A549 treated with CpdA at 1 μM for 4 hours (cell line): ENCODE measurements at places on chromosomes 7 and 10. TPM values are rescaled to one million over a fixed set of nuclear protein-coding genes. Genes with fewer than 3 reads are reported as not detected.

The KCNH2 gene
- 0.40 to 0.52 TPM (median 0.47 TPM) in 5 replicates for total RNA-seq

The NUP42 gene
- 23.3 to 31.9 TPM (median 30.0 TPM) in 5 replicates for total RNA-seq

The WNT16 gene
- total RNA-seq, result not detected in 5 replicates

The CACNB2 gene
- total RNA-seq, result not detected in 5 replicates

The ITGA8 gene
- total RNA-seq, result not detected in 5 replicates

The PON1 gene
- 0.14 to 0.59 TPM (median 0.45 TPM) in 5 replicates for total RNA-seq

The SH2B2 gene
- total RNA-seq, result 2.1 to 3.7 TPM (median 3.5 TPM) in 5 replicates

The ABCB4 gene
- total RNA-seq, result 0.03 to 0.17 TPM in 2 of 5 replicates, not detected in the others

The CALHM1 gene
- not detected in 5 replicates for total RNA-seq

The CLCN1 gene
- total RNA-seq, result 0.05 TPM in 1 of 5 replicates, not detected in the others

The CCAR1 gene
- total RNA-seq, result 64.1 to 102 TPM (median 68.8 TPM) in 5 replicates

The SFTPA2 gene
- not detected in 5 replicates for total RNA-seq

The FAM221A gene
- 0.27 to 0.72 TPM (median 0.46 TPM) in 5 replicates for total RNA-seq
